ENCODE measurements at places on chromosomes 12 and 14.

DNA sequence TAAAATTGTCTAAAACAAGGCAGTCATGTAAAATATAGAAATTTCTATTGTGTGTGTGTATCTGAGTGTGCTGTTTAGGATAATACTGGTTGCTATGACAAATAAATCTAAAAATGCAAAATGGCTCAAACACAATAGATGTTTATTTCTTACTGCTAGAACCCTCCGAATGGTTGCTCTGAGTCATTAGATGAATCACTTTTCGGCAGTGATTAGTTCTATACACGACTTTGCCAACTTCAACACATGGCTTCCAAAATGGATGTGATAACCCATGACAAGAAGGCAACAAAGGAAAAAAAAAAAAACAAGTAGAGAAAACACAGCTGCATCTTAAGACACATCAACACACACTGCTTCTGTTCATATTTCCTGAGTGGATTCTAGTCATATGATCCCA lies 729.2 kb downstream of the AACS start:
- no peak for DNase-seq

- DNase-seq, result no peak
Measured at GRCh38 chr14:68397371-68397811, 395.5 kb downstream of the ZFP36L1 start.

DNA sequence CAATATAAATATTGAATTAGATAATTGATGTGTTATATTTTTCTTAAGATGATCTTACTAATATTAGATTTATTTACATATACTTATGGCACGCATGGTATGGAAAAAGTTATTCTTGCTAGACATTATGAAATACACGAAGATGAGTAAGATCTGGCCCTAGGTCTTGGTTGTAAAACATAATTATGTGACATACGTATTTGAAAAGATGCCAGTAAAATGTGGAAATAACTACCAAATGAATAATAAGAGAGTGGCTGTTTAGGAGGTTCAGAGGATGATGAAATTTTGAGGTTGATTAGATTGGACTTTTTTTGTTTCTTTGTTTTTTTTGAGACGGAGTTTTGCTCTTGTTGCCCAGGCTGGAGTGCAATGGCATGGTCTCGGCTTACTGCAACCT lies 41.3 kb downstream of the FANCM start:
- DNase-seq, result no peak

- no peak for DNase-seq
Measured at GRCh38 chr14:72883961-72884360, 9.9 kb downstream of the DPF3 start.

- no peak for DNase-seq
Measured at GRCh38 chr12:107485731-107486130, 199.9 kb upstream of the PWP1 start.

DNA sequence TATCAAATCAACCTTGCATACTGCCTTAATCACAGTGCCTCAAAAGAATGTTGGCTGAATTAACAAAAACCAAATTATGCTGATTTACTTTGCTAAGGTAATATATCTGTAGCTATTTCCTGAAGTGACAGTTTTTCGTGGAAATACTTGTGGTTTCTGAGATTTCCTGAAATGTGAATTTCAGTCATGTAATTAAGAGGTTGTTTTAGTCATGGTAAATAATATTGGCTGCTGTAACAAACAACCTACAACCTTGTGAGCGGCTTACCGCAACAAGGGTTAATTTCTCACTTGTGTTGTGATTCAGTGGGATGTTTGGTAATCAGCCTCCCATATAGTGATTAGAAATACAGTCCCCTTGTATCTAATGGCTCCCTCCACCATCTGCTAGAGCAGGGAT lies 387.9 kb downstream of the NELL2 start:
- DNase-seq, result no peak

GRCh38 chr12:93200291-93200917 lies 177.3 kb upstream of the NUDT4 start:
- DNase-seq, result no peak

GRCh38 chr14:39368261-39368959 lies 63.8 kb downstream of the FBXO33 start:
- no peak for DNase-seq

DNA sequence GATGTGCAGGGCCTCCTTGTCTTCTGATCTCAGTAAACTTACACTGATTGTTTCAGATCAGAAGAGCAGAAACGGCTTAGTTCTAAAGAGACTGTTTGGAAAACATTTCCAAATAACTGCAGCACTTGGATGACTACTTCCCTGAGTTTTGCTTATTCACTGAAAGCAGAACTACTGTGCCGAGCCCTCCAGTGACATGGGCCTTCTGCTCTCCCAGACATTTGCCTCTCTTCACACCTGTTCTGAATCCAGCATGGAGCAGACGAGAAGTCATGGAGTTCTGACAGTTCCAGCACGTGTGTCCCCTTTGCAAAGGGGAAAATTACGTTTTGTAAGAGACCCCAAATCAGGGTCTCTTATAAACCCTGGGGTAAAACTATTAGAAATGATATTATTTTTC lies 31.4 kb downstream of the ETNK1 start:
- no peak for DNase-seq

- no peak for DNase-seq
Measured at GRCh38 chr14:62017651-62018230, 255.5 kb downstream of the SNAPC1 start.

DNA sequence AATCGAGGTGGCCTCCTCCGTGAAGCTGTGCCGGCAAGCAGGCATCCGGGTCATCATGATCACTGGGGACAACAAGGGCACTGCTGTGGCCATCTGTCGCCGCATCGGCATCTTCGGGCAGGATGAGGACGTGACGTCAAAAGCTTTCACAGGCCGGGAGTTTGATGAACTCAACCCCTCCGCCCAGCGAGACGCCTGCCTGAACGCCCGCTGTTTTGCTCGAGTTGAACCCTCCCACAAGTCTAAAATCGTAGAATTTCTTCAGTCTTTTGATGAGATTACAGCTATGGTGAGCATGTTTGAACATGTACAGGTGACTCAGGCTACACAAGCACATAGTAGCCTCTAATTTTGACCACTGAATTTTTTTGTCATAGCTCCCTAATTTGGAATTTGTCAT lies 59.7 kb downstream of the ATP2A2 start:
- no peak for DNase-seq

DNA sequence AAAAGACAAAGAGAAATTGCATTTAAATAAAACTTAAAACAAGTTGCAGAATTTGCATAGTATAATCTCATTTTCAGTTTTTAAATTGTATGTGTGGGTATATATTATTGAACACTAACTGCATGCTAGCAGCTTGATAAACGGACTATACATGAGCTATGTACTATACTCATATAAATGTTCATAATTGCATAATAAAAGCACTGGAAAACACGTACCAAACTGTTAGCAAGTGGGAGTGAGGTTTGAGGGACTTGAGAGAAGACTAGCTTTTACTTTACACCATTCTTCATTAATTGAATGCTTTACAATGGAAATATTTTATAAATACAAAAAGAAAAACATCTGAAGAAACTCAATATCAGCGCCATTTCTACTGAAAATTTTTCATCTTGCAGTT lies 32.2 kb upstream of the MDM1 start:
- no peak for DNase-seq

DNA sequence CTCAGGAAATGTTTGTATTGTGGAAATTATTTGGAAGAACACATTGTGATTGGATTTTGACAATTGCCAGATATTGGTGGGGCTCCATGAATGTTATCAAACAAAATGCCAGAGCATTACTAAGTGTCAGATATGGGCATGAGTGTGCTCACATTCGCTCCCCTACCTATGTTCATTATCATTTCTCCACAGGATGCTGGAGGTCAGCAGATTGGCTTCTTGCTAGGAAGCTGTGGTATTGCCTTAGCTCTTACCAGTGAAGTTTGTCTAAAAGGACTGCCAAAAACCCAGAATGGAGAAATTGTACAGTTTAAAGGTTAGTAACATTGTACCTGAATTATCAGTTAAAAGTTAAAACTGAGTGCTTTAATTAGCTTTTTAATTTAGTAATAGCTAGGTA lies 78.3 kb upstream of the ATF1 start:
- no peak for DNase-seq

DNA sequence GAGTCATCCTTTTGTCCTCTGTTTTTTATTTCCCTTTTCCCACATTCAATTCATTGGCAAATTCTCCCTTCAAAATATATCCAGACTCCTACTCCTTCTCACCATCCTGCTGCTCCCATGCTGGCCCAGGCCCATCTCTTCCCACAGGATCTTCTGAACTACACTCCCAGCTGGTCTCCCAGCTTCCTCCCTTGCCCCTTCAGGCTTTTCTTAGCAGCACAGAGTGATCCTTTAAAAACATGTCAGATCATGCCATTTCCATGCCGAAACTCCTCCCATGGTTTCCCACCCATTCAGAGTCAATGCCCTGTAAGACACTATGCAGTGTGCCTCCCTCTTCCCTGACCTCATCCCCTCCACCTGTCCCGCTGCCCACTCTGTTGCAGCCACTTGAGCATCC lies 2.4 kb upstream of the KRT84 start:
- no peak for DNase-seq

DNA sequence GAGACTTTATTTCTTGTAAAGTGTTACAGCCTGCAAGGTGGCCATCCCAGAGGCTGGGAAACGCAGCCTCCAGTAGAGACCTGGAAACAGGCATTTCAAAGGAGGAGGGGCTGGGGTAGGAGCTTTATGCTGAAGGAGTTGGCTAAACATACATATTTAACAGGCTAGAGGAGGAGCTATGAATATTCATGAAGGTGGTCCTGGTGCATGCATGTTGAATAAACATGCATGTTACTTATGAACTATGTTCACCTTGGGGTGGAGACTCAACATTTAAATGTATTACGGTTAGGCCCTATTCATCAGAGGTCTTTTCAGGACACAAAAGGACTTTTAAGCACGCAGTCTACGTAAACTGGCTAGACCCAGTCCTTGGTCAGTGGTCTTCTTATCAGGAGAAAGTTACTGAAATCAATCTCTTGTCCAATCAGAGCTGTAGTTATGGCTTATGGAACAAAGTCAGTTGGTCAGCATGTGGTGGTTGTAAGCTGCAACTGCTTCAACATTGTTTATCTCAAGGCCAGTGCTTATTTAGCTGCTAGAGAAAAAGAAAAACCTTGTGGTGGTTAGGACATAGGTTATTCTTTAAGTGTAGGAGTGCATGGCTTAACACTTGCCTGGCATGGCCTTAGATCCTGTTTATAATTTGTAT lies 11.4 kb upstream of the ARF6 start:
- no peak for DNase-seq

- no peak for DNase-seq
Measured at GRCh38 chr14:89564286-89564957, 147.4 kb upstream of the FOXN3 start.

DNA sequence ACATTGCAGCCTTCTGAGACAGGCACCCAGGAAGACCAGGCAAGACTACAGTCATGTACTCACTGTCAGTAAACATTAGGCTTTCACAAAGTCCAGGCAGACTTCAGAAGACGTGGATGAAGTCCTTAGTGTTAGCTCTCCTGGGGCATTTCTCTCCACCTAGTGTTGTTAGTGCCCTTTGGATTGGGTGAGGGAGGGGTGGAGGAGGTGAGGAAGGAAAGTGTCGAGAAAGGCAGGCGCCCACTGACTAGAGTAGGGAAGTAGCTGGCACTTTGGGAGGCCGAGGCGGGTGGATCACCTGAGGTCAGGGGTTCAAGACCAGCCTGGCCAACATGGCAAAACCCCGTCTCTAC lies 20.2 kb downstream of the TMEM229B start:
- no peak for DNase-seq

- DNase-seq, result no peak
Measured at GRCh38 chr12:66119870-66120241, 10.7 kb downstream of the LLPH start.

- no peak for DNase-seq
Measured at GRCh38 chr12:46406352-46407027, 33.9 kb upstream of the SLC38A2 start.

- no peak for DNase-seq
Measured at GRCh38 chr14:69964841-69965240, 85.6 kb downstream of the SMOC1 start.

- DNase-seq, result no peak
Measured at GRCh38 chr12:19904819-19905218, 463.5 kb upstream of the PDE3A start.

DNA sequence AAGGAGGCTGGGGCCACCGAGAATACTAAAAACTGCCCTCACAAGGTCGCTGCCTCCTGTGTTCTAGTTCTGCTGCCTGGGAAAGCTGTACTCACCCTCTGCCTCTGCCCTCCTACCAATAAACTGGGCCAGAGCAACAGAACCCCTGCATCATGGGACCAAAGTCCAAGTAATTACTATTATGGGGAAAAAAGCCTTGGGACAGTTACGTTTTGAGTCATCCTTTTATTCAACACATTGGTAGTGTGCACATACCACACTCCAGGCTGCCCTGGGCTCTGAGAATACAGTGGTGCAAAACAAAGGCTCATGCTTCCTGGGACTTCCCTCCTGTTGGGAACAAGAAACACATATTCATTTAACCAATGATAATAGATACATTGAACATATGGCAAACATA lies 49.0 kb downstream of the CACNA1C start:
- DNase-seq, result no peak

DNA sequence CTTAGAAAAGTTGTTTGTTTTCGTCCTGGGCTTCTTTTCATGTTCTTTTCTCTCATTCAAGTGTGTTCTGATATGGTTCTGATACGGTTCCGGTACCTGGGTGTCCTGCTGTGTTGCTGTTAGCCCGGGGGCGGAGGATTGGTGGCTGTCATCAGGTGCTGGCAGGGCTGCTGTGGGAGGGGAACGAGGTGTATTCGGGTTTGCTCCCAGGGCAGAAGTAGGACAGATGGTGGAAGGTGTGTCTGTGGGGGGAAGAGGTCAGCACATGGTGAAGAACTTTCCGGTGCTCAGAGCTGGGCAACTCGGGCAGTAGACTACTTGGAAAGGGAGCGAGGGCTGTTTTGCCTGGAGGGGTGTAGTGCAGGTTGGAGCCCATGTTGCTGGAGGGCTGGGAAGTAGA lies 70.2 kb downstream of the SLC25A47 start:
- DNase-seq, result no peak

DNA sequence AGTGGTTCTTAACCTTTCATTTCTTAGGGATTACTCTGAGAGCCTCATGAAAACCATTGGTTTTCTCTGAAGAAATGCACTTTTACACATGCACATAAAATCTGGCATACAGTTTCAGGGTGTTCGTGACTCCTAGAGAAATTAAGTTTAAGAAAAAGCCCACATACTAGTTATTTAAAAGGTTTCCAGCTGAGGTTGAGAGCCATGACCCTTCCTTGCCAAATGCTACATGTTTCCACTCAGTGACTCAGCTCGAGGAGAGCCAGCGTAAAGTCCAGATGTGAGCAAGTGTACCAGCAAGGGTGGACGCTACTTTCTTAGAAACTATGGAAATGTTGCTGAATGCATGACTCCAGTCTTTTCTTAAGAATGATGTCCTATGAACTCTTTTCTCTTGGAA lies 42.7 kb upstream of the FLRT2 start:
- DNase-seq, result no peak

- DNase-seq, result no peak
Measured at GRCh38 chr14:96584199-96584906, 82.2 kb downstream of the PAPOLA start.
